Neuronal stem cell (in vitro differentiated cells): ENCODE measurements at places on chromosomes 2 and 18.

GRCh38 chr2:210818473-210818872, 262.1 kb downstream of the CPS1 start:
- no peak for DNase-seq

- DNase-seq, result no peak
These were observed 325.3 kb upstream of the RND3 start for GRCh38 chr2:150812664-150813367.

DNA sequence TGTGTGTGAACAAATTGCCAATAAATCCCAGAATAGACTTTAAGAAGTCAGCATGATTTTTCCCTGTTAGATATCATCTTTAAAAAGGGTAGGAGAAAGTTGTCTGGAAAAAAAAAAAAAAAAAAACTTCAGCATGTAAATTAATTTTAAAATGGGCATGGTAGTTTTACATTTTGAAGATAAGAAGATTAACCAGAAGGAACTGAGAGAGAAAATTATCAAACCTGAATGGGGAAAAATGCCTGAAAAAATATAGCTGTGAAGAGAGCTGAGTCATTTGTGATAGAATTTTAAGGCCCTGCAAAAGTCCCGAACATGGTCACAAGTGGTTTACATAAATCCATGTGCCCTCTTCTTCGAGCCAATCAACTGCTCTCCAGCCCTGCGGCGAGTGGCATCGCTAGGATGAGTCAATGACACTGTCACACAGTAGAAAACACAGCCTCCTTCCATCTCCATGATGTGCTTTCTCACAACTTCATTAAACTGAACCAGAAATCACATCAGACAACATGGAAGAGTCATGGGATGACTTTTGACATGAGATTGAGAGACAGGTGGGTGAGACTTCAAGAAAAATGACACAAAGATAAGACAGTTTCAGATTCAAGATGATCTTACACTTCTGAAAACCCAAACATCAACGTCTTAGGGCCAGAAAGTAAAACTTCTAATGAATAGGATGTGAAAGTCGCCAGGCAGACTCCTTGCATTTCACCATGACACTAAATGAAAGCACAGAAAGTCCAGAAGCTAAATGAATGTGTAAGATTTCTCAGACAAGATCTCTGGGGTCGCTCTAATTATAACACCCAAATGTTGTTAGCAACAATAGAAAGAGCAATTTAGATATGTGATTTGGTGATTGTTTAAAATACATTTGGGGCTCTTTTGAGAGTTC, 273.0 kb upstream of the ID2 start:
- DNase-seq, result no peak

DNA sequence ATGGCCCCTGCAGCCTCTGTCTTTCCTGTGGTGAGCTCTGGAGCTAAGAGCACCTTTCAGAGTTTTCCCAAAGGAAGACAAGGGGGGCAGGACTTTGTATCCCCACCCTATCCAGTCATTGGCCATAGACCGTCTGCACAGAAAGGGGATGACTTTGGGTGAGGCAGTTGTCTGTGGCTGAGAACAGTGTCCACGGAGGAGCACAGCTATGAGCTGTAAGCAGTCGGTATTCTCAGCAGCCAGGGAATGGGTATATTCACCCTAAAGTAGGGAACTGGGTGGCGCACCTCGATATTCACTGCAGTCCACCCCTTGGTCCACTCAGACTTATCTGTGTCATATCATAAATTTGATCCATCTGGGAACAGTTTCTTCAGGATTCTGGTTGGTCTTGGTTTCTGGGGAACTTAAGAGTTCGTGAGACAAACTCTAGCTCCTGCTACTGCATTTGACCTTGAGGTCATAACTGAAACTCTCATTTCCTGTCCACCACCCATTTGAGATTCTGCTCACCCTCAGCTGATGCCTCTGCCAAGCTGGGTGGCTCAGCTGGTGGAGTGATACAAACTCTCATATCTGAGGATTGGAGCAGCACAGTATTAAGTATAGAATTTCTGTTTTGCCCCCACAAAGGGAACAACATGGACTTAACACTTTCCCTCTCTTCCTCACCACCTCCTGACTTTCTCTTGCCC, 45.2 kb upstream of the SCG2 start:
- DNase-seq, result no peak

GRCh38 chr18:53380063-53380639, 844.3 kb downstream of the MBD2 start:
- peak; percentile 24 for DNase-seq

- DNase-seq, result no peak
These were observed 76.7 kb downstream of the MERTK start for GRCh38 chr2:111975053-111975552.

DNA sequence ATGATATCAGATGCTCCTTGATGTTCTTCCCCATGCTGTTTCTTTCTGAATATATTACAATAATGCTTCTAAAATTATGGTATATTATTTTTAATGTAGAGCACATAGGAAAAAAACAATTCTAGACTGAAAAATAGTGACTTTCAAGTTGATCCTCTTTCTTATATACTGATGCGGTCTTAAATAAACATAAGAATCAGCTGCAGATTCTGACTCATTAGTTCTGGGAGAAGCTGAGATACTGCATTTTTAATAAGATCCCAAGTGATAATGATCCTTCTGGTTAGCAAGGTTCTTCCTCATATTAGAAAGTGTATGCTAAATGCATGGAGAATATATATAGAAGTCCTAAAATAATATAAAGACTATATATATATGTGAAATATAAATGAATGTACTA, 124.9 kb downstream of the XIRP2 start:
- no peak for DNase-seq

DNA sequence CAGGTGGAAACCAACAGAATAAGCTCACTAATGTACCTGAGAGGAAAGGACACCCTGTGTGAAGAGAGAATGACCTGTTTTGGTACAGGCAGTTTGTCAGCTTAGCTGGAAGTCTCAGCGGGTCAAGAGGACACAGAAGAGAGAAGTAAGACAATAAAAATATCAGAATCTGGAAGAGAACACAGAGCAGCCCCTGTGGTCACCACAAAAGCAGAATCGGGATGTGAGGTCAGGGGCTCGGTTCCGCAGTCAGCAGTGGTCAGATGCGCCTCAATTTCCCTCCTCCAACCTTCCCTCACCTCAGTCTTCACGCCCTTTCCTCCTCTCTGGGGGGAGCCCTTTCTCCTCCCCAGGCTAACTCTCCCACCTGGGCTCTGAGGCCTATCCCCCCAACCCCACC, 122.9 kb downstream of the AFF3 start:
- DNase-seq, result no peak

DNA sequence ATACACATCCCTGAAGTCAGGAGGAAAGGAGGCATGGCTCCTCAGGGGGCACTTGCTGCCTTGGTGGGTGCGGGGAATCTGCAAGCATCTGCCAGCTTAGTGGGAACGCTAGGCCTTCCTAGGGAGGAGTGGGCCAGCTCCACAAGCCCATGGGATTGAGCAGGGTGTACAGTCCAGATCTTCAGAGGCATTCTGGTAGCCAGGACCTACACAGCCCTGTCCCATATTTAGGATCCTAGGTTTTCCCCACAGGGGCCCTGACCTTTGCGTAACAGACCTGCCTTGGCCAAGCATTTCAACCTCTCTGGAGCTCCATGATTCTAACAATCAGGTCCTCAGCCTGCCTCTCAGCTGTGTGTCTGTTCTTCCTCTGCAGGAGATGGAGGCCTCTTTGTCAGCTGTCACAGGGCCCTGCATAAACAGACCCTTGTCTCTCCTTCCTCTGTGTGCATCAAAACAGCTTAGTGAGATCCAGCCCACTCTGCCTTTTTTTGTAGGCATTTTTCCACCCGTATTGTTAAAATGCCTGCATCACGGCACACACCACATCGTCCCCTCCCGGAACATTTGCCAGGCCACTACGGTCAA, 140.2 kb upstream of the NDUFV2 start:
- no peak for DNase-seq

DNA sequence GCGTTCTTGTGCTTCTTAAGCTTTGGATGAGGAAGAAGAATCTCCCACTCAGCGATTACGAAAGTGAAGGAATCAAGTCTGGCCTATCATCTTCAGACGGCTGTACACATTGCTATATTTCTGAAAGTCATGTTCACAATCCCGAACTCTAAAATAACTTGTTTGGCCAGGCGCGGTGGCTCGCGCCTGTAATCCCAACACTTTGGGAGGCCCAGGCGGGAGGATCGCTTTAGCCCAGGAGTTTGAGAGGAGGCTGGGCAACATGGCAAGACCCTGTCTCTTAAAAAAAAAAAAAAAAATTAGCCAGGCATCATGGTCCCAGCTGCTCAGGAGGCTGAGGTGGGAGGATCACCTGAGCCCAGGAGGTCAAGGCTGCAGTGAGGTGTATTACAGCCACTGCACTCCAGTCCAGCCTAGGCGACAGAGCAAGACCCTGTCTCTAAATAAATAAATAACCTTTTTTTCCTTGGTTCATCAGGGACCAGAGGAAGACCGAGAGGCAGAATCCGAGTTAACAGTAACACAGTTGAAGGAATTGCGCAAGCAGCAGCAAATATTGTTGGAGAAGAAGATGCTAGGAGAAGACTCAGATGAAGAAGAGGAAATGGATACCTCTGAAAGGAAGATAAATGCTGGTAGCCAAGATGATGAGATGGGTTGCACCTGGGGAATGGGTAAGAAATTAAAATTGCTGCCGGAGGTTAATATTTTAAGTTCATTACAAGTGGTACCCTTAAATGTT, 1.1 kb downstream of the SLC4A1AP start:
- no peak for DNase-seq

GRCh38 chr2:138034536-138034935, 70.3 kb downstream of the HNMT start:
- no peak for DNase-seq

- no peak for DNase-seq
These were observed 24.5 kb upstream of the KCNK3 start for GRCh38 chr2:26668041-26668440.

DNA sequence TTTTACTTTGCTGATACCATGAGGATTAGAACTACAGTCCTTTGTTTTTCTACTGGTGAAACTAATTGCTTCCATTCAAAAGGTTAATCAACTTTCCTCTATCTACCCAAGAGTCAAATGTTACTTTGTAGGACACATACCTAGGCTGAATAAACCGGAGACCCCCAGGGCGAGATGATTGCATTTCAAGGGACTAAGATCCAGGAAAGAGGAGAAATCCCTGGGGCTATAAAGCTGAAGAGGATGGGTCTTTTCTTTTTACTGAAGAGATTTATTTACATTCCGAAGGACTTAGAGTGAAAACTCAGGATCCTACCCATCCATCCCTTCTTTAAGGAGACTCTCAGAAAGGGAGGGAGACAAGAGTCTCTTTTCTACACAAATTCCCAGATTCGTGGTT, 331.9 kb downstream of the CDH19 start:
- DNase-seq, result no peak

DNA sequence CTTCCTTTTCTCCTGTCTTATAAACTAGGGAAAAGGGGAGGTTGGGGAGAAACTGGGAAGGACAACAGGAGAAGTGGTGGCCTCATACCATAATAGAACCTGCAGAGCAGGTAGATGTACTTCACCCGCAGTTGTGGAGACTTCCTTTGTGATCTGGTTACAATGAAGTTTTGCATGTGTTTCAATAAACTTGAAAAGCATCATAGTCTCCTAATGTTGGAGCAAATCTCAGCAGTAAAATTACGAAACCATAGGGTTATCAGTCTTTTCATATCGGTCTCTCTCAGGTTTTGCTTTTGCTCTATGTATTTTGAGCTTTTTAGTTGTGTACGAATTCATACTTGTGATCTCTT, 30.5 kb downstream of the ANO7 start:
- DNase-seq, result no peak

- no peak for DNase-seq
These were observed 3.6 kb downstream of the EIF5B start for GRCh38 chr2:99340669-99341236.

- DNase-seq, result no peak
These were observed 65.2 kb downstream of the BCL11A start for GRCh38 chr2:60488291-60488690.

GRCh38 chr2:197514754-197515153, 1.1 kb upstream of the MOB4 start:
- no peak for DNase-seq

GRCh38 chr18:79717059-79717458, 37.5 kb downstream of the CTDP1 start:
- DNase-seq, result no peak

GRCh38 chr2:8750221-8750620, 68.4 kb downstream of the ID2 start:
- no peak for DNase-seq

DNA sequence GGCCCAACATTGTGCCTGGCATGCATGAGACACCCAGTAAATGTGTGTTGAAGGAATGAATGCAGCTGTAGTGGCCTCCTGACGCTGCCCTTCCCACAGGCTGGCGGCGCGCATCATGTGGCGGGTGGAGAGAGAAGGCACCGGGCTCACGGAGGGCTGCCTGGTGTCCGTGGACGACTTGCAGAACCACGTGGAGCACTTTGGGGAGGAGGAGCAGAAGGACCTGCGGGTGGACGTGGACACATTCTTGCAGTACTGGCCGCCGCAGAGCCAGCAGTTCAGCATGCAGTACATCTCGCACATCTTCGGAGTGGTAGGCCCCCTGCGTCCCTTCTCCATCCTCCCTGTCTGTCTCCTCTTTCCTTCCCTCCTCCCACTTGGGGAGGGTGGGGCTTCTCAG, 20.1 kb downstream of the SMYD1 start:
- no peak for DNase-seq

GRCh38 chr2:4020153-4020552, 316.8 kb downstream of the DCDC2C start:
- DNase-seq, result no peak

DNA sequence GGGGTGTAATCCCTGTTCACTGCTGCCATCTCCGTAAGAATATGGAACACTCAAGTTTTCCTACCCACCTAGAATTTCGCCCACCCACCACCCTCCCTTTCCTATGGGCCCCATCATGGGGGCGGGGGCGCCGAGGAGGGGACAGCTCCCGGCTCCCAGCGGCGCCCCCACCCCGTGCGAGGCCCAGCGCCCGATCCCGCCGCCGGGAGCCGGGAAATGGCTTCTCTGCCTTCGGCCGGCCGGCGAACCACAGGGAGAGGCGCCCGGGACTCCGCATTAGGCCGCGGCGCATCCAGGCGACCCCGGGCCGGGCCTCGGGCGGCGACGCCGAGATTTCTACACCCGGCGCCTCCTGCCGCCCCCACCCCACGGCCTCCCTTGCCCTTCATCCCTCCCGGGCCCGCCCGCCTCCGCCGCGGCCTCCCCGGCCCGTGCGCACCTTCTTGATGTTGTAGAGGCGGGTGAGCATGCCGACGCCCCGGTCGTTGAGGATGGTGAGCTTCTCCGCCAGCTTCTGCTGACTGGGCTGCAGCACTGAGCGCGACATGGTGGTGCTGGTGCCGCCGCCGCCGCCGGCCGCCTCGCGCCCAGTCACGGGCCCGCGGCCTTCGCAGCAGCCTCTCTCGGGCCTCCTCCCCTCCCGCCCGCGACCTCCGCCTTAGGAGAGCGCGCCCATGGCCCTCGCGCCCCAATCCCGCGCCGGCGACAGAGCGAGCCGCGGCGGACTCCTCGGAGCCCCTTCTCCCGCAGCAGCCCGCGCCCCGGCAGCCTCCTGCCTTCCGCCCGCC, 510 bp downstream of the NCKAP1 start:
- DNase-seq, result peak; percentile 27
